T-cell (primary cell): ENCODE measurements at places on chromosomes 4 and X.

- no peaks in the 10 kb centered on the region for H3K27me3 ChIP-seq
- H3K4me1 ChIP-seq = no peaks in the 10 kb centered on the region
- H3K4me3 ChIP-seq = no peak overlapping the region
- H3K36me3 ChIP-seq = no peaks in the 10 kb centered on the region
- H3K27ac ChIP-seq = no peak overlapping the region
- DNase-seq = no peak
Observed at GRCh38 chr4:87152310-87153041, 67.9 kb downstream of the KLHL8 start.

GRCh38 chr4:35125995-35126712 lies 1118.2 kb downstream of the ARAP2 start:
- no peaks in the 10 kb centered on the region for H3K4me1 ChIP-seq
- H3K4me3 ChIP-seq = no peak overlapping the region
- no peak overlapping the region for H3K27ac ChIP-seq
- H3K36me3 ChIP-seq = no peaks in the 10 kb centered on the region

DNA sequence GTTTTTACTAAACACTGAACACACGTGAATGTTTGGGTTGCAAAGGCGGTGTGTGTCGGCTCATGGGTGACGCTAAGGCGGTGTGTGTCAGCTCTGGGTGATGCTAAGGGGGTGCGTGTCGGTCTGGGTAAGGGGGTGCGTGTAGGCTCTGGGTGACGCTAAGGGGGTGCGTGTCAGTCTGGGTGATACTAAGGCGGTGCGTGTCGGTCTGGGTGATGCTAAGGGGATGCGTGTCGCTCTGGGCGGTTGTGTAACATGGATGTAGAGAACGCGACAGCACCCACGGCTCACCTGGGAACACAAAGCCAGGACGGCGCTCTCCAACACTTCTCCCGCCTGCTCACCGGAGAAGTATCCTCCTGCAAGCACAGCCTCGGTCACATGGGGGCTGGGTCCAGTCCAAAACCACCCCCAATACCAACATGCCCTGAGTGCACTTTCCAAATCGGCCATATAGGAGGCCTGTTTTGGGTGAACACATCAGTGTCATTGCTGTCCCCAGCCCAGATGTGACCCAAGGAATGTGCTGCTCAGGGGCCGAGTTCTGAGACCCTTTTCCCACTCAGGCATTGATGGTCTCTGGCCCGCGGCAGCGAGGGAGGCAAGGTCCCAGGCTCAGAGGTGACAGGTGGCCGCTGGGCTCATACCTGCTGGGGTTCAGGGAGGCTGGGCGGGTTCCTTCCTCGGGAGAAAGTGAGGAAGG lies 67.1 kb downstream of the ACOX3 start:
- no peak overlapping the region for H3K4me3 ChIP-seq
- DNase-seq = no peak
- H3K27ac ChIP-seq = no peak overlapping the region
- H3K4me1 ChIP-seq = no peaks in the 10 kb centered on the region

DNA sequence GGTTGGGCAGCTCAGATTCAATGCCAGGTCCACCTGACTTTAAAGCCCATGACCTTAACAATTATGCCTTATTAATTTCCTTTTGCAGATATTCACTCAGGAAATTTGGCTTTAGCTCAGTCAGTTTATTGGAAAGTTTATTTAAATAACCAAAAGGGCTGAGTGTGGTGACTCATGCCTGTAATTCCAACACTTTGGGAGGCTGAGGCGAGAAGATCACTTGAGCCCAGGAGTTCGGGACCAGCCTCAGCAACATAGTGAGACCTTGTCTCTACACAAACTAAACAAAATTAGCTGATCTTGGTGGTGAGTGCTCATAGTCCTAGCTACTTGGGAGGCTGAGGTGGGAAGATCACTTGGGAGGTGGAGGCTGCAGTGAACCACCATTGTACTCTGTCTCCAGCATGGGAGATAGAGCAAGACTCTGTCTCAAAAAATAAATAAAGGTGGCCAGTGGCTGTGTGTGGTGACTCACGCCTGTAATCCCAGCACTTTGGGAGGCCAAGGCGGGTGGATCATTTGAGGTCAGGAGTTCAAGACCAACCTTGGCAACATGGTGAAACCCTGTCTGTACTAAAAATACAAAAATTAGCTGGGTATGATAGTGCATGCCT lies 43.3 kb downstream of the RHOH start:
- H3K27me3 ChIP-seq = no peaks in the 10 kb centered on the region
- no peaks in the 10 kb centered on the region for H3K36me3 ChIP-seq

DNA sequence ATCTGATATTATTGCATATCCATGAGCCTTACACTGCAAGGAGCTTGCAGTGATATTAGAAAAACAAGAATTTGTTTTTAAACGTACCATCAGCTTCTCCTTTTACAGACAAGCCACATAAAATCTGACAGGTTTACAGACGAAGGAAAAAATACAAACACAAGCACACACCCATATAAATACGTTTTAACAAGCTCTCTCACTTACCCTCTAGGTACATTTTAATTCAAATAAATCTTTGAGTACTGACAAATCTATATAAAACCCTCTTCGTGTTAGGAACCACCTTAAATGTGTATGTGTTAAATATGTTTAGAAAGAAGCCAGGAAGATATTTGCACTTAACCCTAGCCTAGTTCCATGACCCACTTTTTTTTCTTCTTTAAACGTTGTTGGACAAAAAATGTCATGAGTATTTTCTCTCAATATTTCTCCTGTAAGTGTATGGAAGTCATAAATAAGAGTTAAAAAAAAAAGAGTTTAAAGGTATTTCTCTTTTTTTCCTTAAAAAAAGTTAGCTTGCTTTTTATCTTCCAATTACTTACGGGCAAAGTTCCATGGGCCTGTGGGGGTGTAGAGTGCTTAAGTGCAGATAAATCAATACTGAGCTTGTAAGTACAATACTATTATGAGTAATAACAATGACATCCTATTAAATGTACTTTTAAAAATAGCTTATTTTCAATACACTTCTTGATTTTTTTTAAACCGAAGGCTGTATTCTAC lies 1.5 kb downstream of the ARAP2 start:
- H3K36me3 ChIP-seq = no peaks in the 10 kb centered on the region
- DNase-seq = no peak
- H3K27me3 ChIP-seq = no peaks in the 10 kb centered on the region
- H3K4me1 ChIP-seq = peaks cover 25% of the 10 kb centered on the region

DNA sequence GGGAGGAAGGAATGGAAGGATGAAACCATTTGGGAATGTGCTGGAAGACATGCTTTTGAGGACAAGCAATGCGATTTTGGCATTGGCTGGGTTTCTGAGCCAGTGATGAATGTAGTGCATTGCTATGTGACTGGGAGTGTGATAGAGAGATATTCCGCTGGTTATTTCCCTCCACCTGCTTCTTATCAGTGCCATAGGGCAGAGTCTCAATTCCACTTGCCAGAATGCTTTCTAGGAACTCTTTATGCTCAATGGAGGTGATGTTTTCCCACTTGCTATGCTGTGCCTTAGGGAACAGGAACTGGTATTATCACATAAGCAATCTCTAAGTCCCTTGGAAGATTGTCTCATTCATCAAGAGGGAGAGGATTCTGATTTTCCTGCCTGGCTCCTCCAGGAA lies 28.0 kb downstream of the TBL1X start:
- H3K4me1 ChIP-seq = no peaks in the 10 kb centered on the region
- no peaks in the 10 kb centered on the region for H3K36me3 ChIP-seq
- no peak for DNase-seq
- H3K4me3 ChIP-seq = no peak overlapping the region
- H3K27ac ChIP-seq = no peak overlapping the region

GRCh38 chrX:29257521-29257920 lies 670.3 kb downstream of the IL1RAPL1 start:
- H3K27me3 ChIP-seq = no peaks in the 10 kb centered on the region
- H3K27ac ChIP-seq = no peak overlapping the region
- no peaks in the 10 kb centered on the region for H3K36me3 ChIP-seq

DNA sequence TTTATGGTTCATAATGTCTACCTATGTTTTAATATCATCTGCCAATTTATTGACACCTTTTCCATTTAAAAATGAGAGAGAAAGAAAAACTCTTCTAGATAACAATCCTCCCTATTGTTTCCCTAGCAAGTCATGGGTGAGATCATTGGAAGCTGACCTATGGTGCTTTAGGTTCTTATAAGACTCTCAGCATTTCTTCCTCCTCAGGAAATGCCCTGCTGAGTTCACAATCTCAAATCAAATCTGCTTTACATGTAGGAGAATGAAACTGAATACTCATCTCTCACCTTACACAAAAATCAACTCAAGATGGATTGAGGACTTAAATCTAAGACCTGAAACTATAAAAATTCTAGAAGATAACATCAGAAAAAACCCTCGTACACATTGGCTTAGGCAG lies 267.4 kb downstream of the RAPGEF2 start:
- DNase-seq = no peak
- no peaks in the 10 kb centered on the region for H3K36me3 ChIP-seq
- no peak overlapping the region for H3K27ac ChIP-seq
- peaks cover 12% of the 10 kb centered on the region for H3K27me3 ChIP-seq

- peak overlapping the region; percentile 84 for H3K27ac ChIP-seq
- H3K27me3 ChIP-seq = no peaks in the 10 kb centered on the region
- peak overlapping the region; percentile 10 for H3K4me3 ChIP-seq
- DNase-seq = no peak
- peaks cover 39% of the 10 kb centered on the region for H3K4me1 ChIP-seq
Observed at GRCh38 chrX:45758738-45759397, 558.2 kb upstream of the DIPK2B start.

DNA sequence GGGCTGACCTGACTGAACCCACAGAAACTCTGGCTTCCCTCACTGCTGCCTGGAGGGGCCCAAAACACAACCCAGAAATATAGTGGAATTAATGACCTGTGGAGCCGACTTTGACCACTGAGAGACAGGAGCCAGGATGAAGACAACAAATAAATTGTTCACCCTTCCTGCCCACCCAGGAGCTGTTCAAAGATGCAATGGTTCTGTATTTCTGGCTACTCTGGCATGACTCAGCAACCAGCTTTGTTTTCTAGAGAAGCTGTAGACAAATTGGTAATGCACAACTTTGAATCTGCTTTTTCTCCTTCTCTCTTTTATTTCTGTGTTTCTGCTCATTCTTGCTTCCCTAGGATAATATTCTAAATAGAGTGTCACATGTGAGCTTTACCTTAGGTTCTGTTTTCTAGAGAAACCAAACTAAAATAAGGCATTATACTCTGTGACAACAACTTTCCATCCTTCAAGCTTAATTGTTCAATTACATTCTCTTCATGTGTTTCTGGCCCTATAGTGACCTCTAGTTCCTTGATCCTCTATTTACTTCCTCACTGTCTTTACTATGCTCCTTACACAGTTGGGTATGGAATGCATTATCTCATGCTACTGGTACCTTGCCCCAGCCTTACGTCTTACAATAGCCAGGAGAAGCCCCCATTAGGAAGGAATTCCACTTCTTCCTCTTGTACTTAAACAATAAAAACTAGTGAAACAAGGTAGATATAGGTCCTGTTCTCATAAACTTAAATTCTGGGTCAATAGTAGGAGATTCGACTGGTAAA lies 6.5 kb upstream of the PRKG2 start:
- no peak for DNase-seq
- no peaks in the 10 kb centered on the region for H3K4me1 ChIP-seq
- H3K27ac ChIP-seq = no peak overlapping the region

DNA sequence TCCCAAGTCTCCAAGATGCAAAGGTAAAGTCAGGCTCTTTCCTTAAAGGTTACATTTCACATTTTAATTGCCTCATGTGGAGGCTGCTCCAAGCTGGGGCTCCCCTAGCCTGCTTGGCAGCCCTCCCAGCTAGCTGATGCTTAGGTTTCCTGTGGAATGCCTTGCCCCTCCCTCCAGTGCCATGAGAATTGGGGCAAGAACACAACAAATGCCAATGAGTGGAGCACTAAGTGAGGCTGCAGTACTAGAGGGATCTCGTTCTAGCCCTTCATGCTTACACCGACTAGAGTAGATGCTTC lies 597.7 kb downstream of the MID1IP1 start:
- DNase-seq = no peak
- H3K4me3 ChIP-seq = no peak overlapping the region

DNA sequence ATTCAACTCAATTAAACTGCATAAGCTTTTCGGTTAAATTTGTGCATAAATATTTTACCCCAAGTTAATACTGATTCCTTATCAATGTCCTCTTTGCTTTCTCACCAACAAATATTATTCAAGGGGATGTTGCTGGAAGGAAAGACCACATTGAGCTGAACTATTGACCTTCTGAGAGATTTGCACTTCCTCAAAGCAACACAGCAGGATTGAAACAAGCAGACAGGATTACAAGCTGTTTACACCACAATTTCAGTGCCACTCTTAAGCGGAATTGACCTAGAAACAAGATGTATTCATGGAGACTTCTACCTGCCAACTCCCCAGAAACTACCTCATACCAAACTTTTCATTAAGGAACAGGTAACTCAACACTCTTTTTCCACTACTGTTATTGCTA lies 96.5 kb upstream of the DUSP21 start:
- no peaks in the 10 kb centered on the region for H3K4me1 ChIP-seq
- H3K4me3 ChIP-seq = no peak overlapping the region
- H3K27me3 ChIP-seq = no peaks in the 10 kb centered on the region
- H3K36me3 ChIP-seq = no peaks in the 10 kb centered on the region
- H3K27ac ChIP-seq = no peak overlapping the region

DNA sequence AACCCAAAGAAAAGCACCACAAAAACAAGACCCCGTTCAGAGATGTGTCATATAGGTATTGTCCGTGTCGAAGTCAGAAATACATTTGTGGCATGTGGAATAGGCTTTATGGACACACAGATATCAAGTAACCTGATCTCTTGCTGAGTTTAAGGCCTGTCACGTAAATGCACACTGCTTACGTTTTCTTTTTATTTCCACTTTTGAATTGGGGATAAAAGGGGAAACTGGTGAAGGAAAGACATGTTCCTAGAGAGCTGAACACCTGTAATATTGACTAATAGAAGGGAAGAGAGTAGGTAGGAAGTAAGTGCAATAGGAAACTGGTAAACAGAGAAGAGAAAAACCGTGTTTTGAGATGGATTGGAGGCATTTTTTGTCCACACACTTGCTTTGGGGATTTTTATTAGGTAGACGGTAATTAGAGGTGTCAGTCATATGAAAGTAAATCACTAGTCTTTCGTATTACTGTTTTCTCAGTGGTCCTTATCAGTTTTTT lies 24.9 kb downstream of the TMEM131L start:
- no peaks in the 10 kb centered on the region for H3K36me3 ChIP-seq
- peaks cover 85% of the 10 kb centered on the region for H3K4me1 ChIP-seq
- no peak for DNase-seq
- H3K4me3 ChIP-seq = no peak overlapping the region
- H3K27ac ChIP-seq = peak overlapping the region; percentile 61

- no peaks in the 10 kb centered on the region for H3K4me1 ChIP-seq
- no peak overlapping the region for H3K4me3 ChIP-seq
- H3K36me3 ChIP-seq = no peaks in the 10 kb centered on the region
- H3K27me3 ChIP-seq = no peaks in the 10 kb centered on the region
Observed at GRCh38 chr4:65589921-65590320, 80.4 kb downstream of the EPHA5 start.

GRCh38 chrX:65686236-65686635 lies 18.8 kb downstream of the MSN start:
- no peak overlapping the region for H3K4me3 ChIP-seq
- DNase-seq = no peak
- H3K36me3 ChIP-seq = no peaks in the 10 kb centered on the region
- H3K4me1 ChIP-seq = peaks cover 24% of the 10 kb centered on the region
- peak overlapping the region; percentile 55 for H3K27ac ChIP-seq

- DNase-seq = no peak
- no peak overlapping the region for H3K27ac ChIP-seq
- H3K4me3 ChIP-seq = no peak overlapping the region
Observed at GRCh38 chr4:106583567-106583966, 215.0 kb upstream of the GIMD1 start.
